ENCODE measurements at places on chromosomes 3 and 15.

DNA sequence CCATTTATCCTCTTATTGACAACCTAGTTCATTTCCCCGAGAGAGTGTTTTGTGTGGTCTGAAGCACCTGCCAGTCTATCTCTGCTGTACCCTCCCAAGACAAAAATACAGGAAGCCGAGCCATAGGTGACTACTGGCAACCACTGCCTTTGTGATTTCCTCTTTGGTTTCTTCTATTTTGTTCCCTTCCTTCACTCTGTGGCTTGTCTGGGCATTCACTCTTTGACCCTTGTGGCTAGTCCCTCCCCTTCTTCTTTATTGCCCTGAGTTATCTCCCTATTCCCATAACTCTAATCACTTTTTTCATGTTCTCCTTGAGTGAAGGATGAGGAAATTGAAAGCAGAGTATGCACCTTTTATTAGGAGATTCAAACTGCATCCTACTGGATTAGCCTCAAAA, at the start of gene ADGRG7:
Gene ADGRG7 (plus strand): TSS at position 297 of the 400 bp plus-strand sequence. CDS start 256 bp downstream, outside the sequence.
- no peak for DNase-seq

DNA sequence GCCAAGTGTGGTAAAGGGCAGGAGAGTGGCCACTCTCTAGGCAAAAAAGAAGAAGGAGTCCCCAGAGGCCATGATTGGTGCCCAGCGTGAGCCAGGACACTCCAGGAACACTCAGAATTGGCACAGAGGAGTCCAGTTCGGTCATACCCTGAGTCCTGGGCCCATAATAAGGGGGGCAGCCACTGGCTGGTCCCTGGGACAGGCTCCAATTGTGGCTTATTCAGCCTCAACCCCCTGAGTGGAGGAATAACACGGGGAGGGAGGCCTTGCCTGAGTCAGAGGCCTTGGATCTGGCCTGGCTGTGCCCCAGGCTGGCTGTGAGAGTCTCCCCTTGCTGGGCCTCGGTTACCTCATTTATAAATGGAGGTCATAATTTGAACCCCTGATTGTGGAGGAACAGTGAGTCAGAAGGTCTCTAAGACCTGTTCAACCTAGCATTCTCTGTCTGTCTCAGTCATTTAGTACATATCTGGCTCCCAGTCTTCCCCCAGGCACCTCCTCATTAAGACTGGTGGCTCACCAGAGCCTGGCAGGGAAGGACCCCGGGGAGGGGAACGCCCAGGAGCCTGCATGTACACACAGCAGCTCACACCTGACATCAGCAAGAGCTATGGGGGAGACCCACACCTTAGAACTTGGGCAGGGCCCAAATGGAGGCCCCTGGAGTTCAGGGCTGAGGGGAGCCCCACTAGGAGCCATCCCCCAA, 95.9 kb upstream of the ATP2B2 start:
- DNase-seq: no peak

DNA sequence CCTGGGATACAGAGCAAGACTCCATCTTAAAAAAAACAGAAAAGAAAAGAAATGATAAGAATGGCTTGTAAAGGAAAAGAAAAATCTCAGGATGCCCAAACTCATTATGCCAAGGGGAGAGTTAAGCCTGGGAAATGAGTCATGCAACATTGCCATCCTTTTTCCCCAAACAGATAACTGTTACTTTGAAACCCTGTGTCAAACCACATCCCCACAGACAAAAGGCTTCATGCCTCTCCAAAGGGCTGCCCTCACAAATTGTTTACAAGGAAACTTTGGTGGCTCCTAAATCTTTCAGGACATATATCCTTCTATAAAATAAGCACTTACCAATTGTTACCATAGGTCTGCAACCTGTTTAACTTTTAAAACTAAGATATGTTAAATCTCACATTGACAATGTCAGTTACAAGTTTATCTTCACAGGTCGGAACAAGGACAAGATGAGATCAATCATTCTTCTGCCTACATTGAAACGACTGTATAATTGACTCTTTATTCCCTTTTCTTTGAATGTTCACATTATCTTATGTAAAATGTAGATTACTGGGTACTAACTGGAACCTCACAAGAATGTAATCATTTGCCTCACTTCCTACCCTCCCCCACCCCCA, 18.6 kb upstream of the SENP7 start:
- no peak for DNase-seq

- DNase-seq: no peak
Measured at GRCh38 chr3:87856126-87856525, 202.7 kb downstream of the CGGBP1 start.

DNA sequence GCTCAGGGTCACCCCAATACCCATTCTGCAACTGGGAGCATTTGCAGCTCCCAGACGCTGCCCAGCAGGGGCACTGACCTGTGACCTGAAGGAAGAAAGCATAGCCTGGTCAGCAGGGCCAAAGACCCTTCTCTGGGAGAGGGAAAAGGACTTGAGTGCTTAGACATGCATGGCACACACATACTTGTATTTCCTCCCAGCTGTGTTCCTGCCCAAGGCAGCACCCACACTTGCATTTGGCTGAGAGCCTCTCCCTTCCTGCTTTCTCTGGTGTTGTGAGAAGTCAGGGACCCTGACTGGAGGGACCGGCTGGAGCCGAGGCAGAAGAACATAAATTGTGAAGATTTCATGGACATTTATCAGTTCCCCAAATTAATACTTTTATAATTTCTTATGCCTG, 7.2 kb upstream of the LAMB2 start:
- no peak for DNase-seq

DNA sequence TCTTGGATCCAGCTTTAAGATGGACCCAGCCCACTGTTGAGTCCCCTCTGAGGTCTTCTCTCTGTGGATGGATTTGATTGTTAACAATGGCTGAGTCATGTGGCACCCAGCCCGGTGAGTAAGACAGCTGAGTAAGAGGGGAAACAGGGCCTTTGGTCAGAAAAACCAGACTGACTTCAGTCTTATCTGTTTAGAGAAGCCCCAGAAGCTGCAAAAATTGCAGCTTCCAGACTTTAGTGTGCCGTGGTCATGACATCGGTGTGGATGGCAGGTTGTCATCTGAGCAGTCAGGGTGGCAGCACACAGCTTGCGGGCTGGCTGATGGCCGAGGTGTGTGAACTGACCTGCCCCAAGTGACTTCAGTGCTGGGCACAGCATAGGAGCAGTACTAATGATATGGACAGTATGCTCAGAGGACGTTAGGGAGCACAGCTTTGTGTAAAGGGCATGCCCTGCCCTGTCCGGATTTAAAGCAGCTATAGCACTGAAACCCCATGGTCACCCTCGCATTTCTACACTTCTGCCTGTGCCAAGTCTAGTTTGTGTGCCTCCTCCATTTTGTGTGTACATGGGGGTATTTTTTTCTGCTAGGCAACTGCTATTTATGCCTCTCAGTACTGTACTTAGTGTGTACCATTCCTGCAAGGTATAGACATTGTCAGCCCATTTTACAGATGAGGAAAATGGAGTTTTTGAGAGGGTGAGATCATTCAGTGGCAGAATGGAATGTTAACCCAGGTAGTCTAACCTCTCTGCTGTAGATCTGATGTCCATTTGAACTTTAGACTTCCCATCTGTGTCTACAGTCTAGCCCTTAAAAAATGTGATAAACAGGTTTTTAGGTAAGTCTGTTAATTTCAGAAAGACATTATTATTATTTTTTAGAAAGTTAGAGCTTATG, 44.4 kb downstream of the FLNB start:
- DNase-seq: peak; percentile 62

DNA sequence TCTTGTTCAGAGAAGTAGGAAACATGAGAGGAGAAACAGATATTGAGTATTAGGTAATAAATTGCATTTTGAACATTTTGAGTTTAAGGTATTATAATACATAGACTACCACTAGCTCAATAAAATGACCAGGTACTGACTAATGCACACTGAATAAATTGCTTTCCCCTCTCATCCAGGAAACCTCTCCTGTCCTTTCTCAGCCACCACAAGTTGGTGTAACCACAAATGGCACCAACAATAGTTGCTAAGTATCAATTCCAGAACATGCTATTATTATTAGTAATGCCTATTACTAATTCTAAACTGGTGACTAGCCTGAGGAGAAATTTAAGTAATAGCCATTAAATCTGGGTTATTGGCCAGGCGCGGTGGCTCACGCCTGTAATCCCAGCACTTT, 47.3 kb upstream of the XRN1 start:
- DNase-seq: no peak

- DNase-seq: no peak
Measured at GRCh38 chr3:58419780-58420507, 13.7 kb downstream of the PDHB start.

DNA sequence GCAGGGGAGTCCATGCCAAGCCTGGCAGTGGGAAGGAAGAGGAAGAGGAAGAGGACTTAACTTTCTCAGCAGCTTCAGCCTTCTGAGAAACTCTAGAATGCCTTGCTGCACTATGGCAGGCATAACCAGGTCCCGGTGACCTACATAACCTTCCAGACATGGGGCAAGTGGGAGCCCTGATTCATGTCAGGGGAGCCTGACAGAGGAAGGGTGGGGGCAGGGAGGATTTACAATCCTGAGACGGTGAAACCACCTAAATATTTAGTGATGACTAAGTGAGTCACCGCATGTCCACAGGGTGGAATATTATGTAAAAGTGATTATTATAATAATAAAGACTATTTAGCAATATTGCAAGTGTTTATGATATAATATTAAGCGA, 46.7 kb downstream of the AMOTL2 start:
- no peak for DNase-seq

DNA sequence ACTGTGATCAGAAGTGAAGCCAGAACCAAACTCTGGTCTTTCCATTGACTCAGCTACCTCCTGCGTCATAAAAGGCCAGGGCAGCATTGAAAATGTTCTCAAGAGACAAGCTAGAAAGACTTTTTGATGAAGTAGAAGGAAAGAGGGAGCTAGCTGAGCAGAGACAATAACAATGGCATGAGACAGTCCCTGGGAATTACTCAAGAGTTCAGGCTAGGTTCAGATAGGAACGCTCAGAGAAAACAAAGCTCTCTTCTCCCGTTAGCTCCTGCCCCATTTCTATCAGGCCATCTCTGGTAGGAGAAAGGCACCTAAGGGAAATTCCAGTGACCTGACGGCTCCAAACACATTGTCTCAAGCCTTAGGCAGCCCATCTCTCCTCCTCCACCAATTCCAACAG, 7.0 kb upstream of the OXTR start:
- DNase-seq: no peak

GRCh38 chr3:18207226-18207625, 217.9 kb downstream of the SATB1 start:
- DNase-seq: no peak

DNA sequence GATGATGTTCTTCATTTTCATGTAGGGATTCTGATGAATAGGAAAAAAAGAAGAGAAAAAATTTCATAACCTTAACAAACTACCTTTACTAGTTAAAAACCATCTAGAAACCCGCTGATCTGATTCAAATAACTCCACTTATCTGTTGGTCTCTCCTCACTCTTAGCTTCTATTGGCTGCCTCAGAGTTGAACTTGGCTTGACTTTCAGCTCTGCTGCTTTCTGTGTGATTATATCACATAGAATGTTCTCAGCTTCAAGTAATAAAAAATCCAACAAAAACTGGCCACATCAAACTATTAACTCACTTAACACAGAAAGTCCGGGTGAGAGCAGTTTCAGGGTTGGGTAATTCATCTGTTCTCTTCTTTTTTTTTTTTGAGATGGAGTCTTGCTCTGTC, 126.8 kb upstream of the RASGRP1 start:
- no peak for DNase-seq

GRCh38 chr3:25281041-25281731, 146.9 kb upstream of the RARB start:
- no peak for DNase-seq

DNA sequence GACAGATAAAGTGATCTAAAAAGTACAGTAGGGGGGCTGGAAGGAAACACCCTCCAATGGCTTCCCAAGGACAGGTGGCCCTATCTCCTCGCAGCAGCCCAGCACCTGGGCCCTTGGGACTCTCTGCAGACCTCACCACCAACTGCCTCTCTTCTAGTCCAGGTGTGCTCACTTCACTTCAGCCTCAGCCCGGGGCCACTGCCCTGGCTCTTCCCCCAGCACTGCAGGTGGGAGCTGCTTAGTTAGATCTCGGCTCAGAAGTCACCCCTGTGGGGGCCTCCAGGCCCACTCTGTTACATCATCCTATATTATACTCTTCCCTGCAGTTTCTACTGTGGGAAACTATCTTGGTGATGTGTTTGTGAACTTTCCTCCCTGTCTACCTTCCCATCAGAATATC, 2.0 kb downstream of the KLF15 start:
- DNase-seq: no peak

All from activated CD8-positive, alpha-beta memory T cell treated with anti-CD3 and anti-CD28 coated beads for 24 hours (primary cell).